Foreskin fibroblast (primary cell): ENCODE measurements at places on chromosomes 7 and 10.

DNA sequence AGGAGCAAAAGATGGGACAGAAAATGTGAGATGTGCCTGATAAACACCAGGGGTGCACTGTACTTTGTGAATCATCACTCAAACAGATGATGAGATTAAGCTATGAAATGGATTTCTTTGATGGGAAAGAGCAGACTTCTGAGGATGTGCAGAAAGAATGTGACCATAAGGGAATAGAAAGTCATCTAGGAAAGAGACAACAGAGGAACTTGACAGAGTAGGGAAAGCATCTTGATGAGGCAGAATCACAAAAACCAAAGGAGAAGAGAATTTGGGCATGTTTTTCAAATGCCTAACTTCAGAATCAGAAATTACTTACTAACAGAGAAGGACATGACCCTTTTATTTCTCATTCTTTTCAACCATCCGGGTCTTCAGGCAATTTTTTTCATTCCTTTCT is 82.4 kb upstream of the LRRTM3 start:
- DNase-seq: no peak

- DNase-seq: no peak
Measured at GRCh38 chr7:158364451-158364850, 223.2 kb downstream of the PTPRN2 start.

GRCh38 chr7:54839575-54840213 is 80.7 kb upstream of the SEC61G start:
- DNase-seq: peak; percentile 91

- no peak for DNase-seq
Measured at GRCh38 chr7:12469568-12469967, 65.9 kb upstream of the VWDE start.

- no peak for DNase-seq
Measured at GRCh38 chr10:71845410-71846405, 5.3 kb downstream of the PSAP start.
